ENCODE measurements at places on chromosomes 7 and 10.
A peak's percentile ranks its signal among the peaks of the same experiment; 100 is the strongest.

DNA sequence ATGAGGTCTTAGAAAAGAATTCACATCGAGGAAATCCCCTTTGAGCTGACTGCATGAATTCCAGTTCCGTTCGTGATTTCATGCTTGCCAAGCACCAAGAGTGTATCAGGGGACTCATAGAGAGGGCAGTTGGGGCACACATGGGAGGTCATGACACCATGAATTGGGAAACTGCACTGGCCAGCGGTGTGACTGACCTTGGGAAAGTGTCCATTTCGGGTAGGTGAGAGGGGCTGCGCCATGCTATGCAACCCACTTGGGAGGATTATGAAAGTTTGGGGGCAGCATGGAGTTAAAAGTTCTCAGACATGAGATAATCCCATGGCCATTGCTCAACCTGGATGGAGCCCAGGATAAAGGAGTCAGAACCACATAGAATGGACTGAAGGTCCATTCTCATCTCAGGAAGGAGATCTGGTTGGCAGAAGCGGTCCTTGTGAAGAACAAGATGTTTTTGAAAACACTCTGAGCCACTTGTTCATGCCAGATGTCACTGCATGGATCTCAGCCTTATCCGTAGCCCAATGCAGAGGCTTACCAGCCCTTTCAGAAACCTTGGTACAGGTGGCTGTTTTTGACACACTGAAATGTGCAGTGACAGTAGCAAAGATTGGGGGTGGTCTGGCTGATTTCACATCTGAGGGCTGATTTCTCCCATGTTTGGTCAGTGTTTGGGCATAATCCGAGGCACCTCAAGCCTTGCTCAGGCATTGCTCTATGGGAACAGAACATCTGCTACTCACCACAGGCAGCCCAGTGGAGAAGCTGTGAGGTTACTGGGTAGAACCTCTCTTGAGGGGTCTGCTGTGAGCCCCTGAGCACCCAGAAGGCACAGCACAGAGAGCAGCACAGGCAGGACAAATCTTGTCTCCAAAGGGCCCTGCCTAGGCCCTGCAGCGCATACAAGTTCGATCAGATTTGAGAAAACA is 252.3 kb downstream of the CXCL12 start:
- DNase-seq, result no peak

DNA sequence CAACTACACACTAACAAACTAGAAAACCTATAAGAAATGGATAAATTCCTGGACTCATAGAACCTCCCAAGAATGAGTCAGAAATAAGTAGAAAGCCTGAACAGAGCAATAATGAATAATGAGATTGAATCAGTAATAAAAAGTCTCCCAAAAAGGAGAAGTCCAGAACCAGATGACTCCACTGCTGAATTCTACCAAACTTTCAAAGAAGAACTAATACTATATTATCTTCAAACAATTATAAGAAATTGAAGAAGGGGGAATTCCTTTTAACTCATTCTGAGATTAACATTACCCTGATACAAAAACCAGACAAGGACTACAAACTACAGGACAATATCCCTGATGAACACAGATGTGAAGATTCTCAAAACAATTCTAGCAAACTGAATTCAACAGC is 47.8 kb upstream of the CDK6 start:
- no peak for DNase-seq

GRCh38 chr10:120833222-120833928 is 17.8 kb upstream of the WDR11 start:
- no peak for DNase-seq

DNA sequence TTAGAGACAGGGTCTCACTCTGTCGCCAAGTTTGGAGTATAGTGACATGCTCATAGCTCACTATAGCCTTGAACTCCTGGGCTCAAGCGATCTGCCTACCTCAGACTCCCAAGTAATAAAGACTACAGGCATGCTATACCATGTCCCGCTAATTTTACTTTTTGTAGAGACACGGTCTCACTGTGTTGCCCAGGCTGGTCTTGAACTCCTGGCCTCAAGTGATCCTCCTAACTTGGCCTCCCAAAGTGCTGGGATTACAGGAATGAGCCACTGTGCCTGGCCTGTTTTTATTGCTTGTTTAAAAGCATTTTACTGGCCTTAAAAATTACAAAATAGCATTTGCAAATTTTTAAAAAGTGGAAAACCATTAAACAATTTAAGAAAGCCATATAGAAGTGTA is 135.0 kb downstream of the JAZF1 start:
- DNase-seq, result no peak

- DNase-seq, result no peak
Measured at GRCh38 chr10:24440817-24441797, 232.2 kb downstream of the KIAA1217 start.

GRCh38 chr10:80104066-80104926 is 25.8 kb downstream of the TMEM254 start:
- DNase-seq, result peak; percentile 42

DNA sequence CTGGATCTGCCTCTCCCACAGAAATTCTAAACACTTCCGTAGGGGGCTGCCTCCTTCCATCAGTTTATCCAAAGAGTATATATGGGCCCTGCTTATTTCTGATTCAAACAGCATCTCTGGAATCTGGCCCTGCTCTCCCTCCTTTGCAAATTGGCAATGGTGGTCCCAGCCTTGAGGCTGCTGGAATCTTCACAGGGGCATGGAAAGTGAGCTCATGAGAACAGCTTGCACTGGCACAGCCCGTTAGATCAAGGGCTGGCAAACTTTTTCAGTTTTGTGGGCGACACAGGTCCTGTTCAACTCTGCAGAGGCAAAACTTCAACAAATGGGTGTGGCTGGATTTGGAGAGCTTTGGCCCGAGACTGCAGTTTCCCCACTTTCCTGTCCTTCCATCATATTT is 526.9 kb downstream of the KCNMA1 start:
- DNase-seq, result no peak

DNA sequence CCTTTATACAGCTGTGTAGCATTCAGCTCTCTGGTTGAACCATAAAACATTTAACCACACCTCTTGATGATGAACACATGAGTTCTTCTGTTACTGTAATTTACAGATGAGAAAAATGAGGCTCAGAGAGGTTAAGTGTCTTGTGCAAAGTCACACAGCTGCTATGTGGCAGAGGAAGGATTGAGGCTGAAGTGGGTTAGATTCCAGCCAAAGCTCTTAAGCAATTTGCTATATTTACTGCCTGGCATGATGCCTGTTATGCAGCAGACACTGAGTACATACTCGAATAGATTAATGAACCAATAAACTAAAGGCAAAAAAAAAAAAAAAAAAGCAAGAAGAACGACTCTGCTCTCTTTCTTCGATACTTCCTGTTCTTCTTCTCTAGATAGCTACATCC is 35.7 kb downstream of the GFRA1 start:
- DNase-seq, result no peak

GRCh38 chr10:49283491-49283890 is 15.5 kb upstream of the C10orf71 start:
- no peak for DNase-seq

DNA sequence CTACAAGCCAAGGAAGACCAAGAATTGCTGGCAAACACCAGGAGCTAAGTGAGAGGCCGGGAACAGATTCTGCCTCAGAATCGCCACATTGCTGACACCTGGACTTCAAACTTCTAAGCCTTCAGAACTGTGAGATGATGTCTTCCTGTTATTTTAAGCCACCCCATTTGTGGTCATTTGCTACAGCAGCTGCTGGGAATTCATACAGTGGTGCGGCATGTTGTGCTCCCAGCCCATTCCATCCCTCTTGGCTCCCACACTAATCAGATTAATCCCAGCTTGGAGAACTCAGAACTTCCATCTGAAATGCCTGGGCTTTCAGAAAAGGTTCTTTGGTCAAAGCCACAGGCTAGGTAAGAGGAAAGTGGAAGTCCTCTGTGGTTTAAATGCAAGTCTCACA is 24.9 kb downstream of the TCAF1 start:
- no peak for DNase-seq

GRCh38 chr7:4755045-4755444 is 20.4 kb upstream of the AP5Z1 start:
- DNase-seq, result no peak

- peak; percentile 17 for DNase-seq
Measured at GRCh38 chr7:116863936-116864500, 1.6 kb downstream of the CAPZA2 start.
